ENCODE measurements at places on chromosomes 13 and 19.

- no peak for DNase-seq
Measured at GRCh38 chr13:54194233-54195024, 1165.8 kb downstream of the OLFM4 start.

- no peak for DNase-seq
Measured at GRCh38 chr19:46202426-46202825, 27.1 kb upstream of the IGFL1 start.

DNA sequence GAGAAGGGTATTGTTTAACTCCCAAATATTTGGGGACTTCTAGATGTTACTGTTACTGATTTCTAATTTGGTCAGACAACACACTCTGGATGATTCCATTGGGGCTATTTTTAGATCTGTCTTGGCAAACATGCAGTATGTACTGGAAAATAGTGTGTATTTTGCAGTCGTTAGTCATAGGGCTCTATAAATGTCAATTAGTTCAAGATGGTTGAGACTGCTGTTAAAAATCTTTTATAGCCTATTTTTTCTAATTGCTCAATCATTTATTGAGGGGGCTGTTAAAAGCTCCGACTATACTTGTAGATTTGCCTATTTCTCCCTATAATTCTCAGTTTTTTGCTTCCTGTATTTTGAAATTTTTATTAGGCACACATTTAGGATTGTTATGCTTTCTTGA is 31.4 kb downstream of the PPP5C start:
- no peak for DNase-seq

DNA sequence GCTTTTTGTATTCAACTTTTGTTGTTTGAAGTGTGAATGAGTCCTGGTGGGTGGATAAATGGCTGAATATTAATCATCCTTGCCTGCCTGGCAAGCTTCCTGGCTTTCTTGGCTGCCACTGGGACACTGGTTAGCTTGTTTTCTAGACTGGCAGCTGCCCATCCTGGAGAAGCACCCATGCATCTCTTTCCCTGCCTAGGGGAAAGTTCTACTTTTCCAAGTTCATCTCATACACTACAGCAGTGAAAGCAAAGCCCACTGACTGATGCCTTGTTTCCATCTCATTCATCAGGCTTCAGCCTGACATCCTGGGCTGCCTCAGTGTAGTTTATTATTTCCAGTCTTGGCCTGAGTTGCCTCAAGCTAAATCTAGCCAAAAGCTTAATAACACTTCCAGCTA is 244.8 kb downstream of the PCDH20 start:
- no peak for DNase-seq

GRCh38 chr19:54162241-54162805 is 2.8 kb upstream of the LENG1 start:
- DNase-seq: no peak

DNA sequence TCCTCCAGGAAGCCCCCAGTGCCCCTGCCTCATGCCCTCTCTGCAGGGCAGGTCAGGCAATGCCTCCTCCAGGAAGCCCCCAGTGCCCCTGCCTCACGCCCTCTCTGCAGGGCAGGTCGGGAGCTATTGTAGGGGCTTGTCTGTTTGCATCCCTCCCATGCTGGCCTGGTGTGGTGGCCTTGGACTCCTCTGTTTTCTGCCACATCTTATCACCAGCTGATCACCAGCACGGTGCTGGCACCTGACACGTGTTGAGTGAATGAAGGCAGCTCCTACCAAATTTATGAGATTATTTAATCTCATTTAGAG is 51.5 kb upstream of the C13orf46 start:
- no peak for DNase-seq

Measured in cortex of kidney (tissue), 1 donor.